GM12892 (cell line): ENCODE measurements at places on chromosomes 13 and 19.

- DNase-seq: no peak
Measured at GRCh38 chr19:1799695-1800342, 12.3 kb downstream of the ATP8B3 start.

- no peak for DNase-seq
Measured at GRCh38 chr13:99123101-99124045, 77.3 kb upstream of the UBAC2 start.

DNA sequence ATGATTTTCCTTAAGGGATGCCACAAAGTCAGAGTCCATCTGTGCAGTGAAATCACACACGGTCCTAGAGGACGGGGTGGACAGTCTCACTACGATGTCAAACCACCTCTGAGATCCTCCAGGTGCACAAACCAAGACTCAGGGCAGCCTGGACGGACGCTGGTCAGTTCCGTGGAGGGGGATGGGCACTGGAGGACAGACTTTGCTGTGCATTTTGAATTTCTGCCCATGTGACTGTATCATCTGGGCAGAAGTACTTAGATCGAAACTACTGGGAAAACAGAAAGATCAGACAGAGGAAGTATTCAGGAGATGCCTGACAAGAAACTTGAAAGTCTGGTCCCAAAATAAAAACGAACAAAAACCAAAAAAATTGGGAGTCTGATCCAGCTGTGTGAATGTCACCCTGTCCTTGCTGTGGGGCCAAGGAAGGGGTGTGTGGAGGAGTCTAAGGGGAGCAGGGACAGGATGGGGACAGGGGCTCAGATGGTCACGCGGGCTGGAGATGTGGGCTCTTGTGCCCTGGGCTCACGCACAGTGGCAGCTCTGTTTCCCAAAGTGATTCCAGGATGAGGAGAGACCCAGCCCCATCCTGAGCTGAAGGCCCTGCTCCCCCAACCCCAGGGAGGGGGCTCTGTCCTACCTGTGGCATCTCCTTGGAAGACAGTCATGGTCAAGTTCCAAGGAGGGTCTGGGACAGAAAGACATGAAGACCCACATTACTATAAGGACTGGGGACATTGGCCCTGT lies 1.5 kb downstream of the SIGLEC8 start:
- no peak for DNase-seq

DNA sequence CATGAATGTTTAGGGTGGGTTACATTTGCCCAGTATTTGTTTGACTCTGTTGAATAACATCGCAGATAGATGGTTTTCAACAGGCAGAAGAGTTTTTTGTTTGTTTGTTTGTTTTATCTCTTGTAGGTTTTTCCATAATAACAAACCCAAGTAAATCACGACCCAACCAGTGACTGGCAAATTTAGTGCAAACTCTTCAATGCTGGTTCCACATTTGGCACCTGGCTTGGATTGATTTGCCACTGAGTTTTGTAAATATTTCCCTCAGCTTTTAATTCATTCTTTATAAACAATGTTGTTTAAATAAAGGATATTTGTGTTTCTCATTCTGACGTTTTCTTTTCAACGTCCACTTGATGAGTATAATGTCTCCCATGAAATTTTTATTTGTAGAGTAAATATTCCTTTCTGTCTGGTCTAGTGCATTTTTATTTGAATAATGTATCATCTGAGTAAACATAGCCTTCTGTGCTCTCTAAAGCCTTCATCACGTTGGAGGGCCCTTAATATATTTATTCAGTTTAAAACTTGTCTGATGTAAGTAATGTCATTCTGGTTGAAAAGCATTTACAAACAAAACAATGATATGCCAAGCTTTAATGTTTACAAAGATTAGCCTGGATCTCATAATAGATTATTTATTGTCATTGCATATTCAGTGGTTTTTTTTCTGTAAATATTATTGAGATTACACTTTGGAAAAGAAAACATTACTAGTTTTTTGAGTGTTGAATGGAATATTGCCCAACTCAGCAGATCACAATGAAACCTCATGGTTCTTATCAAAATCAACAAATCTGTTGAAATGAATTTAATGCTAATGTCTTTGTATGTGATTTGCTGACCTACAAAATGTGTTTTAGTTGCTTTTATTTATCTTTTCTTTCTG lies 90.4 kb upstream of the PEG3 start:
- DNase-seq: no peak

DNA sequence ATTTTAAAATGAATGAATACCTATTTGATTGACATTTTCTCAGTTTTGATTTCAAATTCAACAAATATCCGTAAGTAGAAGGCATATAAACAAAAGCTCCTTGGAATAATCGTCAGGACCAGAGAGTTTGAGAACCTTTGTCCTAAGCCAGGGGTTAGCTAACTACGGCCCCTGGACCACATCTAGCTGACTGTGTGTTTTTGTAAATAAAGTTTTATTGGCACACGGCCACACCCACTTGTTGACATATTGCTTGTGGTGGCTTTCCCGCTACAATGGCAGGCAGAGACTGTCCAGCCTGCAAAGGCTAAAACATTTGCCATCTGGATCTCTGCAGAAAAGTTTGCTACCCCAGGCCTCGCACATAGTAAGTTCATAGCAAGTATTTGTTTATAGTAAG lies 83.4 kb downstream of the GNG7 start:
- DNase-seq: no peak

DNA sequence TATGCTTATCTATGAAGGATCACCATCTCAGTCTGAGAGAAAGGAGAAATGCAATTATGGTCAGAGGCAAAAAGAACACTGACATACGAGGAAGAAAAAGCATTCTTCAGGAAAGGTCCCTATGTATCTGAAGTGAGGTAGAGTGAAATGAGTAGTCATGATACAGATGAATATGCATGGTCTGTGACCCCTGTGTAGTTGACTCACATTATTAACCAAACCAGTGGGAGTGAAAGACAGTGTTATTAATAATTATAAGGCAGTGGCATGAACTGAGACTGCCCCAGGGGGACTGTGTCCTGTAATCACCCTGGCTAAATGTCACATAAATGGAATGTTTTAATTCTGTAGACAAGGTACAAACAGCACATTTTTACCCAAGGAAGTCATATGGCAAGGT lies 1320.2 kb upstream of the PCDH9 start:
- DNase-seq: no peak

DNA sequence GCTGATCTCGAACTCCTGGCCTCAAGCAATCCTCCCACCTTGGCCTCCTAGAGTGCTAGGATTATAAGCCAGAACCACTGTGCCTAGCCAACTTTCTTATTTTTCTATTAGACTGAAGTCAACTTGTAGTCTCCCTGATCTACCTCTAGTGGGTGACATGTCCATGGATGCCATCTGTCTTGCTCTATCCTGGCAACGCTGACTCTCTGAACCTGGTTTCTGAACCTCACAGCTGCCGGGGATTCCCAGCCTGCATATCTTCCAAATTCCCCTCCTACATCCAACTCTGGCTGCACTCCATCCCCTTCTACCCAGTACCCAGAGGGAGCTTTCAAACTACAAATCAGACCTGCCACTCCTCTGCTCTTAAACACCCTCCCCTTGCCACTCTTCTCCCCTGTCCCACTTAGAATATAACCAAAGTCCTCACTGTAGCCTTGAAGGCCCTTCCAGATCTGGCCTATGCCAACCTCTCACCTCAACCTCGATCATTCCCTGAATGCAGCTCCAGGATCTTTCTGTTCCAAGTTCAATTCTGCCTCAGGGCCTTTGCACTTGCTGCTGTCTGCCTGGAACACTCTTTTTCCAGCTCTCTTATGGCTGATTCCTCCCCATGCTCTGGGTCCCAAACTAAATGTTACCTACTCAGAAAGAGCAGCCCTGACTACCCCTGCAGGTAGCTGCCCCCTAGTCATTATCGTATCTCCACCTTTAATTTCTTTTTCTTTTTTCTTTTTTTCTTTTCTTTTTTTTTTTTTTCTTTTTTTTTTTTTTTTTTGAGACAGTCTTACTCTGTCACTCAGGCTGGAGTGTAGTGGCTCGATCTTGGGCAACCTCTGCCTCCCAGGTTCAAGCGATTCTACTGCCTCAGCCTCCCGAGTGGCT lies 2.2 kb downstream of the CLIP3 start:
- DNase-seq: no peak

- DNase-seq: no peak
Measured at GRCh38 chr19:6070720-6071485, 39.4 kb downstream of the RFX2 start.

GRCh38 chr13:100836711-100837110 lies 162.1 kb upstream of the TMTC4 start:
- DNase-seq: no peak
